ENCODE measurements at places on chromosomes 6 and 20. TPM values are rescaled to one million over a fixed set of nuclear protein-coding genes. Genes with fewer than 3 reads are reported as not detected.

NRSN1 gene
- not detected for total RNA-seq

FOXF2 gene
- 5.7 TPM for total RNA-seq

NNAT gene
- 0.13 TPM for total RNA-seq

POM121L2 gene
- total RNA-seq, result not detected

ID1 gene
- 364 TPM for total RNA-seq

SALL4 gene
- 0.26 TPM for total RNA-seq

MAS1 gene
- total RNA-seq, result not detected

CDKAL1 gene
- 25.0 TPM for total RNA-seq

RFX6 gene
- not detected for total RNA-seq

OLIG3 gene
- total RNA-seq, result not detected
